Activated naive CD8-positive, alpha-beta T cell treated with anti-CD3 and anti-CD28 coated beads, Interleukin-2, amount 10 ng/mL, durations not matched to agents 7 days and 5 days (primary cell): ENCODE measurements at places on chromosomes 3 and 15.
A peak's percentile ranks its signal among the peaks of the same experiment; 100 is the strongest.

- DNase-seq, result no peak
Measured at GRCh38 chr15:40439461-40439959, 1.2 kb upstream of the BAHD1 start.

GRCh38 chr15:65409036-65409631 lies 13.6 kb downstream of the IGDCC4 start:
- no peak for DNase-seq

GRCh38 chr3:13620281-13620680 lies 71.4 kb downstream of the FBLN2 start:
- no peak for DNase-seq

- DNase-seq, result no peak
Measured at GRCh38 chr3:21750831-21751391, at the start of gene ZNF385D. TSS of gene ZNF385D (minus strand) at chr3:21751210. CDS start at chr3:21750916, 294 bp downstream.

DNA sequence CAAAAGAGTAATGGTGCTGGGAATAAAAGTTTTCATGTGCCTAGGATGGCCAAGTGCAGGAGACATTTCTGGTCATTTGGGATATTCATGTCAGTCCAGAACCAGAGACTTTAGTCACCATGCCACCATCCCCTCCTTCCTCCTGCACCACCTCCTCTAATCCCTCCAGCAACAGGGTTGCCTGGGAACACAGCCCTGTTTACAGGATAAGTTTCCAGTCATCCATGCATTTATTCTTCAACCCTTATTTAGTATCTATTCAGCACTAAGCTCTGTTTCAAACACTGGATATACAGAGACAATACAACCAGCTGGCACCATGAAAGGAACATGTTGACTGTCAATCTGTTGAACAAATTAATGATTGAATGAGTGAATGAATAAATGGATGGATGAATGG lies 211.7 kb downstream of the CLSTN2 start:
- no peak for DNase-seq

- DNase-seq, result no peak
Measured at GRCh38 chr15:57440167-57440566, 63.9 kb downstream of the CGNL1 start.

GRCh38 chr15:69035205-69035917 lies 20.9 kb downstream of the NOX5 start:
- no peak for DNase-seq

- DNase-seq, result peak; percentile 73
Measured at GRCh38 chr3:196941729-196942225, 551 bp downstream of the NCBP2 start.

GRCh38 chr3:189625572-189625971 lies 5.6 kb upstream of the TP63 start:
- DNase-seq, result no peak

DNA sequence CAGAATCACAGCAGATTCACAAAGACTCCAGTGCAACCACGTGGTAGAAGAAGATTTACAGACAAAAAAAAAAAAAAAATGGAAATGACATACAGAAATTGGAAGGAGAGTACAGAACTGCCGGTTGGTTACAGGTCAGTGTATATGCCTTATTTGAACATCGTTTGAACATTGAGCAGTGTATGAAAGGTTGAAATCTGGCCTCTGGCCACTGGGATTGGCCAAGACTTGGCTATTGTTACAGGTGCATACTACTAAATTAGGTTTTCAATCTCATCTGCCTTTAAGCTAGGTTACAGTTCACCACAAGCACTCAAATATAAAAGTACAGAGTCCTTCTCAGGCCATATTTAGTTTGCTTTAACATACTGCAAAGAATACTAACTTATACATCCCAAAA lies 59.8 kb downstream of the THBS1 start:
- no peak for DNase-seq

- DNase-seq, result no peak
Measured at GRCh38 chr3:69203631-69204314, 81.4 kb upstream of the LMOD3 start.
